Breast epithelium (tissue), 4 donors: ENCODE measurements at places on chromosomes 1 and 21. TPM values are rescaled to one million over a fixed set of nuclear protein-coding genes. Genes with fewer than 3 reads are reported as not detected.

The CA6 gene
- not detected for total RNA-seq

The CR2 gene
- 0.29 TPM for total RNA-seq

The C1orf115 gene
- 38.1 TPM for total RNA-seq

The PADI3 gene
- not detected for total RNA-seq

The GPR153 gene
- total RNA-seq = 6.6 TPM

The PROK1 gene
- total RNA-seq = 0.73 TPM

The LRRC71 gene
- total RNA-seq = not detected

The OLIG2 gene
- not detected for total RNA-seq

- no peaks in the 10 kb centered on the region for H3K4me1 ChIP-seq
- H3K27ac ChIP-seq = peak overlapping the region; percentile 43
- DNase-seq = no peak
- H3K4me3 ChIP-seq = peak overlapping the region; percentile 20
These were observed 61.4 kb downstream of the GORAB start for GRCh38 chr1:170593173-170594011.

- no peaks in the 10 kb centered on the region for H3K36me3 ChIP-seq
- H3K27me3 ChIP-seq = no peaks in the 10 kb centered on the region
- peak overlapping the region; percentile 61 for H3K27ac ChIP-seq
- peaks cover 13% of the 10 kb centered on the region for H3K4me1 ChIP-seq
- H3K4me3 ChIP-seq = no peak overlapping the region
These were observed 26.8 kb downstream of the CCN1 start for GRCh38 chr1:85607126-85607920.

DNA sequence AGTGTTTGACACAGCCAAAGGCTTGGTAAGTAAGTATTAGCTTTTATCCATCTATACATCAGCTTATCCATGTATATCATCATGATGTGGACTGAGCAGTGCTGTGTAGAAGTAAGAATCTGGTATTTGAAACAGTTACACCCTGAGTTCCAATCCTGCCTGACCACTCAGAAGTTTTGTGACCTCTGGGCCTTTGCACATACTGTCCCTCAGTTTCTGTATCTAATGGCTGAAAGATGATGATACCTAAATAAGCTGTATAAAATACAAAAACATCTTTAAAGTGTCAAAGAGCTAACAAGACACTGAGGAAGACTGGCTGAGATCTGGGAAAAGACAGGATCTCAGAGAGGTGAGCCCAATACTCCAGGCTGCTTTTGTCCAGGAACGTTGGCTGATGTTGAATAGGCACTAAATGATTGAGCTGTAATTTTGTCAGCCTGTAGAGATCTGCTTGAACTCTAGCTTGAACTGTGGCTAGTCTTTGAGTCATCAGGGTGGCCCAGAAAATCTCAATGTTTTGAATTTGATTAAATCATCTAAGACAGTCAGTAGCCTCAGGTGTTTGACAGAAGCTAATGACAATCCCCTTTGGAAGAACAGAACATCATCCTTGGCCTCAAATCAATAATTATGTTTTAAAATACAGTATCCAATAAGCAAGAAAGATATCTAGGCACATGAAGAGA is 20.2 kb upstream of the OTUD3 start:
- H3K36me3 ChIP-seq = no peaks in the 10 kb centered on the region
- H3K4me3 ChIP-seq = no peak overlapping the region
- no peaks in the 10 kb centered on the region for H3K4me1 ChIP-seq
- H3K27ac ChIP-seq = no peak overlapping the region
- DNase-seq = no peak
- H3K27me3 ChIP-seq = no peaks in the 10 kb centered on the region

DNA sequence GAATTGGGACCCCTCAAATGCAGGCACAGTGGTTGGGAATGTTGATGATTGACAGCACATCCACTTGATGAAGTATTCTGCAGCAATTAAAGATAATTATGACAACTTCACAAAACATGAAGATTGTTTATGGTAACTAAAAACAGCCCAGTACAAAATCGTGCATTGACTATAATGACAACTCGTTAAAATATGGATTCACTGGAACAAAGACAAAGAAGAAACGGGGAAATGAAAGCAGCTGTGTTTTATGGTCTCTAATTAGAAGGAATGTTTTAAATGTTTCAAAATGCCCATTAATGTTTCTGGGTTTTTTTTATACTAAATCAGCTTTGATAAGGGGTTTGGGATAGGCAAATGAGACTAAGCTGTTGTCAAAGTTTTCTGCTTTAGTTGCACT is 36.1 kb downstream of the NIPAL3 start:
- DNase-seq = no peak
- no peaks in the 10 kb centered on the region for H3K4me1 ChIP-seq
- no peak overlapping the region for H3K27ac ChIP-seq

GRCh38 chr1:159211331-159212136 is 6.9 kb downstream of the ACKR1 start:
- no peaks in the 10 kb centered on the region for H3K4me1 ChIP-seq
- H3K27me3 ChIP-seq = no peaks in the 10 kb centered on the region
- no peak for DNase-seq

DNA sequence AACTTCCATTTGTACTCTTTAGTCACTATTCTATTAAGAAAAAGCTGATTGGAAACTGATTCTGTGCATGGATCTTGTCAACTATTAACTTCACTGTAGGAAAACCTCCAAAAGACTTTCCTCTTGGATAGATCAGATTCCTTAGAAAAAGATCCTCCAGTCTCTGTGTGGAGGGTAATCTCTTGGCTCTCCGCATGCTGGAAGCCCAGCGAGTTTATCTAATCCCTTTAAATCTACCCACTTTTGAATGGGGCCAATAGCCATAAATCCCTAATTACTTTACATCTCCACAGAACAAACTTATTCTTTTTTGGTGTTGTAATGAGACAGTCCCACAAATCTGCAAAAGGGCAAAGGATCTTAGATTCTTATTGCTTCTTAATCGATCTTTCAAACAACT is 1206.4 kb upstream of the ADGRL4 start:
- H3K27me3 ChIP-seq = no peaks in the 10 kb centered on the region
- H3K27ac ChIP-seq = no peak overlapping the region
- H3K36me3 ChIP-seq = no peaks in the 10 kb centered on the region
- no peaks in the 10 kb centered on the region for H3K4me1 ChIP-seq
- no peak for DNase-seq

- DNase-seq = no peak
- no peaks in the 10 kb centered on the region for H3K27me3 ChIP-seq
- H3K27ac ChIP-seq = no peak overlapping the region
These were observed 1.6 kb upstream of the KDF1 start for GRCh38 chr1:26961826-26962225.

- H3K4me3 ChIP-seq = no peak overlapping the region
- no peaks in the 10 kb centered on the region for H3K36me3 ChIP-seq
- no peak for DNase-seq
These were observed 3.7 kb downstream of the E2F2 start for GRCh38 chr1:23527366-23527765.

GRCh38 chr1:28236656-28237322 is 865 bp downstream of the ATP5IF1 start:
- DNase-seq = no peak
- no peaks in the 10 kb centered on the region for H3K36me3 ChIP-seq
- peak overlapping the region; percentile 90 for H3K27ac ChIP-seq
- H3K27me3 ChIP-seq = no peaks in the 10 kb centered on the region

GRCh38 chr1:111512132-111512889 is 8.9 kb upstream of the ADORA3 start:
- no peak overlapping the region for H3K27ac ChIP-seq
- no peaks in the 10 kb centered on the region for H3K27me3 ChIP-seq
- DNase-seq = no peak
- peaks cover 6% of the 10 kb centered on the region for H3K4me1 ChIP-seq
- no peak overlapping the region for H3K4me3 ChIP-seq

DNA sequence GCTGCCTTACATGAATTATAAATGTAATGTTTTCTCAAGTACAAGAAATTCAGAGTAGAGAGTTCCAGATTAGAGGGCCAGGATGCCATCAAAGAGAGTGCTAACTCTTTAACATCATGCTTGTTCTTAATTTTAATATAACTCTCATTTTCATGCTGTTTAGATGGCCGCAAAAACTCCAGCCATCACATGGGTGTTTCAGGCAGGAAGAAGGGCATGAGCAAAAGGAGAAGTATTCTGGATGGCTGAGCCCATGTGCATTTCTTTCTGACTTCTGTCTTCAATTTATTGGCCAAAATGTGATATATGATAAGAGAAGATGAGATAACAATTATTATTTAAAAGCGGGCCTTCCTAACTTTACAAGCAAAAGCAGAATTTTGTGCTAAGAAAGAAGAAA is 1328.6 kb downstream of the MRPL39 start:
- H3K4me3 ChIP-seq = no peak overlapping the region
- no peaks in the 10 kb centered on the region for H3K36me3 ChIP-seq
- H3K27ac ChIP-seq = no peak overlapping the region
- no peaks in the 10 kb centered on the region for H3K4me1 ChIP-seq

DNA sequence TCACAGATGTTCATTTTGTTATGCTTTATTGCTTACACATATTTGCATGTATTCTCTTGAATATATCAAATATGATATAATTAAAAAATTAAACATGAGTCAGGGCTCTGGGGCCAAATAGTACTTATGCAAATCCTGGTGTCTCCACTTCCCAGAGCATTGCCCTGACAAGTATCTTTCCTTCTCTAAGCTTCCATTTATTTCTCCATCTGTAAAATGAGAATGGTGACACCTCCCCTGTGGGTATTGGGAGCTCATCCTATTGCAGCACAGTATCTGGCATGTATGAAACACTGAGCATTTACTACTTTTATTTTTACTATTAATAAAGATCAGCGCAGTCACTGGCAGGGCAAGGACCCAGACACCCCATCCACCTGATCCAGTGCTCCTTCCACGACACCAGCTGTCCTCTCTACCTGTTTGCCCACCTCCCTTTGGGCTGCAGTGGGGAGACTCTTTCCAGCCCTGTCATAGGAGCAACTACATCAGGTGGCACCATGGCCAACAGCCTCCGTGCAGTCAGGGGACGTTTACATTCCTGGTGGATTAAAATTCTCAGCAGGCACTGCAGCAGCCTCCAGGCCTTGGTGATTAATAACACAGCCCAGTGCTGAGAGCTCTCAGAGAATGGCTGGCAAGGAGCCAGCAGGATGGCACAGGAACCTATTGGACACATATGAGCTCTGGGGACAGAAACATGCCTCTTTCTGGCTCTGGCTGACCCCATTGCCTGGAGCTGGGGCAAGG is 113.0 kb downstream of the DMRTB1 start:
- no peaks in the 10 kb centered on the region for H3K36me3 ChIP-seq
- no peaks in the 10 kb centered on the region for H3K4me1 ChIP-seq
- no peak overlapping the region for H3K4me3 ChIP-seq
- DNase-seq = peak; percentile 25
- peak overlapping the region; percentile 27 for H3K27ac ChIP-seq

DNA sequence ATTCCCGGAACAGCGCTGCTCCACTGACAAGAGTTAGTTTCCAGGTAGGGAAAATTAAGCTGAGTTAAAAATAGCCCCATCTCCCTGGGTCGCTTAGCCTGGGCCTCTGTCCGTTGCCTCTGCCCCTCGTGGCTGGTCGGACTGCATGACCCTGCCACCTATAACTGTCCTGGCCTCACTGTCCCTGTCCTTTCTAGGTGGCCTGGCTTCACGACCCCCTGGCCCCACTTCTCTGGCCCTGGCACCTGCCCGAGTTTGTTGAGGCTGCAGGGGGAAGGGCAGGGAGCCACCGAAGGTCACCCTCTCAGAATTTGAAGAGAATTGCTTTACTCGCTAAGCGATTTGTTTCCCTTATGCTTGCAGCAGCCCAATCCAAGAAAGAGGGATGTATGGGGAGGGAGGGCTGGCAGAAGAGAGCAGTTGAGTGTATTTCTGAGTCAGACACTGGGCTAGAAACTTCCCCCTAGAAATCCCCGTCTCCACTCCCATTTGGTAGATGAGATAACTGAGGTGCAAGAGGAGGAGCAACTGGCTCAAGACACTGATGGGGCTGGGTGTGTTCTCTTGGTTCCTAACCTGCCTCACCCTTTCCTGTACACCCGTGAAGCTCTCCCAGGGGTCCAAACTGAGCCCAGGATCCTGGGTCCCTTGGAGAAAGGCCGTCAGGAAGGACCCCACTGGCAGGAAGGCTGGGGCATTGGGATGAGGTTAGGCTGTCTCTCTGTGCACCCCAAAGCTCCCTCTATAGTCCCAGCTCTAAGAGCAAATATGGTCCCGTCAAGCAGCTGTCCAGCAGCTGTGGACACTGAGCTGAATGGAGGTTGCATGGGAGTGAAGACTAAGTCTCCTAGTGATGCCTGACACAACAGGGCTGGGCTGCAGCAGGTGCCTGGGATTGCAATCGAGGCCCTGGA is 2.9 kb upstream of the EDN2 start:
- no peaks in the 10 kb centered on the region for H3K27me3 ChIP-seq
- H3K4me1 ChIP-seq = peaks cover 36% of the 10 kb centered on the region
- DNase-seq = no peak
- H3K36me3 ChIP-seq = no peaks in the 10 kb centered on the region
- no peak overlapping the region for H3K4me3 ChIP-seq

DNA sequence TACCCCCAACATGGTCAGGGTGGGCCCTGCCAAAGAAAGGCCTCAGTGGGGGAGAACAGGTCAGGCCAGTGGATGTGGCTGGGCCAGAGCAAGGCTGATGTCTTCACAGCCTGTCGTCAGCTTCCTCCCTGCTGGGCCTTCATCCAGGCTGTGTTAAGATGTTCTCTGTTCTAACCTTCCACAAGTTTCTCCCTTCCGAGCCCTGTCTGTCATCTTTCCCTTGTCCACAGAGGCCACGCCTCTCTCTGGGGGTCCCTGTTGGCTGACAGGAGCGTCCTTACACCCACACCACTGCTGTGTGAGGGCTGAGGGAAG is 36.2 kb downstream of the SIM2 start:
- H3K27ac ChIP-seq = no peak overlapping the region
- H3K4me3 ChIP-seq = no peak overlapping the region
- H3K27me3 ChIP-seq = no peaks in the 10 kb centered on the region
- no peaks in the 10 kb centered on the region for H3K36me3 ChIP-seq
- DNase-seq = no peak

DNA sequence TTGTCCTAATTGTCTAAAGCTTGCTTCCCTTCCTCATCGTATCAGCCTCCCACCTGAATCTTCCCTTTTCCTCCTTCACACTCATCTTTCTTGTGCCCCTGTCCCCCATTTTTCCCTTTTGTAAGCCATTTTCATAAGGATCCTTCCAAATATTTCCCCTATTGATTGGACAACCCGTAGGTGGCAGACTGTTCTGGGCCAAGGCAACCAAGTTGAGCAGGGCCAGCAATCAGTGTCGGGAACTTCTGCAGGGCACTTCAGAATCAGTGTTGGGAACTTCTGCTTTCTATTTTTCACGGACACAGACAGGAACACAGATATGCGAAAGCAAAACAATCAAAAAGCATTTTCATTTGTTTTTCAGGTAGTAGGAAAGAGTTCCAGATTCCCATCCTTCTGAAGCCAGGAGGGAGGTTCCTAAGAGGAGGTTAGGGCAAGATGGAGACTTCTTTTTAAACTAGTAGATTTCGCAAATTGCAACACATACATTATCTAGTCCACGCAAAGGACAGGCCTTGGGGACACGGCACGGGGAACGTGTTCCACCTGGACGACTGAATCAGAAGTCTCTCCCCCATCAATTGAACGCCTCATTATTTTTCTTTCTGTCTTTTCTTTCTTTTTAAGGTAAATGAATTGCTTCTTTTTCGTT is 691 bp upstream of the MPZL1 start:
- peak overlapping the region; percentile 92 for H3K27ac ChIP-seq
- peak overlapping the region; percentile 96 for H3K4me3 ChIP-seq
- no peak for DNase-seq
- H3K27me3 ChIP-seq = no peaks in the 10 kb centered on the region
